ENCODE measurements at places on chromosomes 5 and 9.

GRCh38 chr9:117782931-117783788 is 79.0 kb downstream of the TLR4 start:
- DNase-seq = peak; percentile 50

DNA sequence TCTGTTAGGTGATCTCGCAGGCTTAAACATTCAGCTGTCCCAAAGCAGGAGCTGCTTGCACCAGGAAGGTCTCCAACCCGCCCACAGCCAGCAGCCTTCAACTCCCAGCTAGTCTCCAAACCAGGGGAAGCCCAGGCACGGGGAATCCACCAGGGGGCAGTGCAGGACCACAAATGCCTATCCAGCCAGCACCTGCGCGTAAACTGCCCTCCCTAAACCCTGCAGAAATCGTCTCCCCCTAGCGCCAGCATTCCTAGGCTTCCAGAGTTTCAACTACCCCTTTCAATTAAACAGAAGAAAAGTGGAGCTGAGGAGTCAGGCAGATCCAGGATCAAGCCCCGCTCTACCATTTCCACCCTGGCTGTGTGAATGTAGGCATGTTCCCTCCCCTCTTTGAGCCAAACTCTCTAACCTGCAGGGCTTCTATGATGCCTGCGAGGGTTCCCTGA is 72.0 kb downstream of the HRH2 start:
- DNase-seq = peak; percentile 82

DNA sequence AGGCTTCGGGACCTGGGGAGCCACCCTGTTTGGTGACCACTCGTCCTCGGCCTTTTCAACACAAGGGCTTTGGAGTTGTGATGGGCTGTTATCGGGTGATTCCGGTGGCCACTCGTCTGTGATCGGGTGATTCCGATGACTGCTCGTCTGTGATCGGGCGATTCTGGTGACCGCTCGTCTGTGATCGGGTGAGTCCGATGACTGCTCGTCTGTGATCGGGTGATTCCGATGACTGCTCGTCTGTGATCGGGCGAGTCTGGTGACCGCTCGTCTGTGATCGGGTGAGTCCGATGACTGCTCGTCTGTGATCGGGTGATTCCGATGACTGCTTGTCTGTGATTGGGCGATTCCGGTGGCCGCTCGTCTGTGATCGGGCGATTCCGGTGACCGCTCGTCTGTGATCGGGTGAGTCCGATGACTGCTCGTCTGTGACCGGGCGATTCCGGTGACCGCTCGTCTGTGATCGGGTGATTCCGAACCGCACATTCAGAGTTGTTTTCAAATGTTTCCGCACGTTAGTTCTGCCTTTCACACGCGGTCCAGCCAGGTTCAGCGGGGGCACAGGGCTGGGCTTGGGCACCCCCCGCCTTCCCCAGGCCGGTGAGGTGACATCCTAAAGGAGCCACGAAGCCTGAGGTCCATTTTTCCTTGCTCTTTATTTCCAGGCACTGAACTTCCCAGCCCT is 30.3 kb downstream of the TPPP start:
- no peak for DNase-seq

- DNase-seq = no peak
These were observed 158.0 kb downstream of the TRIO start for GRCh38 chr5:14301186-14301585.

DNA sequence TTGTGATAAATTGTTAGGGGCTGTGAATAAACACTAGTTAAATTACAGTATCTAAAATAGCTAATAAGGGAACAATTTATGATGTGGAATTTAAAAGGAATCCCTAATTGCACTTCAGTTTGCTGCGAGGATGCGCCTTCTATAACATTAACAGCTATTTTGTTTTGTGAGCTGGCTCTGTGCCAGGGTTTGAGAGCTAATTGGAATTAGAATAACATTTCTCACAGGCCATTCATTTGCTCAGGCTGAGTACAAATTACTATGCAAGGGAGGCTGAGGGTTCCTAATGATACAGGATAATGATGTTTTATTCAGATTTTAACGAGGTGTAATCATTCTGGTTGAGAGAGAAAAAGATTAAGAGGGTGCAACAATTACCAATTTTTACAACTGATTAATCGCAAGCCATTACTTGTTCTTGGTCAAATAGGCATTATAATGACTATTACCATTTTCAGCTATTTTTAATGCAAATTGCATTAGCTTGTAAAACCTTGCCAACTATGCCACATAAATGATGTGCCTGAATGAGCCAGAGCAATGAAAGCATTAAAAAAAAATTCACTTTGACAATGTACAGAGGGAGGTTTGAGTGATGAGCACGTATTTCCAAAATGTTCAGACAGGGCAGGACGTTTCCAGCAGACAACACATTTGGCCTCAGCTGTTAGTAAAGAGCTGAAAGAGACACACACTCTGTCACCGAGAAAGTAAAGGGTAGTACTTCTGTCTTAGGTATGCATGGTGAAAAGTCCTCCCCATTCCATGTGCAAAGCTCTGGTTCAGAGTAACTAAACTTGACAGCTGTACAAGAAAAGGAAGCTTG is 576.5 kb downstream of the TLE1 start:
- DNase-seq = no peak

- no peak for DNase-seq
These were observed 62.1 kb downstream of the AOPEP start for GRCh38 chr9:94788570-94789105.

GRCh38 chr5:80754900-80755299 is 100.1 kb upstream of the DHFR start:
- DNase-seq = no peak

DNA sequence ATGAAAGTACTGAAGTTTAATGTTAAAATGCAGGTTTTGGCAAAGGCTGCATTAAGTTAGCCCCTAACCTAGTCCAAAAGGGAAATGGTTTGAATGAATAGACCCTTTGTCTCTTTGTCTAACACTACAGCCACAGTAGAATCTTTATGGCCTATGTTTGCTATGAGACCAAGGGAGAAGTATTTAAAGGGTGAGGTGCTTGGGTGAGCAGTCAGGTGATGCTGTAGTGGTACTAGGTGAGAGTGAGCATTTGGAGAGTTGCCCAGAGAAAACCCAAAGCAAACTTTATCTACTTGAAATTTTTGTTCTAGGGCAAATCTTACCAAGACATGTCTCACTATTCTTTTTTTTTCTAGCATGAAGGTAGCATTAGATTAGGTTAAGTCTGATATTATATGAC is 1961.4 kb upstream of the WWC1 start:
- no peak for DNase-seq

- no peak for DNase-seq
These were observed 1.3 kb downstream of the ARAP3 start for GRCh38 chr5:141680751-141681201.

DNA sequence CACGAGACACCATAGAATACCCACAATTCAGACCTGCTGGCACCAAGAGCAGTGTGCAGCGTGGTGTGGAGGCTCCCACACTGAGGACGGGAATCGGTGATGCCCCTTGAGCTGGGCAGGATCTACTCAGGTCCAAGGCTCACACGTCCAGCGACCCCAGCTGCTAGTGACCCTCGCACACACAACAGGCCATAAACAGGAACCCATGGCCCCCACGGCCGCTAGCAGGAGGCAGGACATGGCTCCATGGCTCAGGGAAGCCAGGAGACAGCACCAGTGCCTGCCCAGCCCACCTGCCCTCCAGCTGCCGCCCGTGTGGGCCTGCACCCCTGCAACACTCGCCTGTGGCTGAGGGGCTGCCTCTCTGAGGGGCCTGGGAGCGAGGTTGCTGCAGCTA is 43.4 kb upstream of the SLC9A3 start:
- DNase-seq = no peak

- no peak for DNase-seq
These were observed 749.2 kb downstream of the TLE4 start for GRCh38 chr9:80320916-80321315.

DNA sequence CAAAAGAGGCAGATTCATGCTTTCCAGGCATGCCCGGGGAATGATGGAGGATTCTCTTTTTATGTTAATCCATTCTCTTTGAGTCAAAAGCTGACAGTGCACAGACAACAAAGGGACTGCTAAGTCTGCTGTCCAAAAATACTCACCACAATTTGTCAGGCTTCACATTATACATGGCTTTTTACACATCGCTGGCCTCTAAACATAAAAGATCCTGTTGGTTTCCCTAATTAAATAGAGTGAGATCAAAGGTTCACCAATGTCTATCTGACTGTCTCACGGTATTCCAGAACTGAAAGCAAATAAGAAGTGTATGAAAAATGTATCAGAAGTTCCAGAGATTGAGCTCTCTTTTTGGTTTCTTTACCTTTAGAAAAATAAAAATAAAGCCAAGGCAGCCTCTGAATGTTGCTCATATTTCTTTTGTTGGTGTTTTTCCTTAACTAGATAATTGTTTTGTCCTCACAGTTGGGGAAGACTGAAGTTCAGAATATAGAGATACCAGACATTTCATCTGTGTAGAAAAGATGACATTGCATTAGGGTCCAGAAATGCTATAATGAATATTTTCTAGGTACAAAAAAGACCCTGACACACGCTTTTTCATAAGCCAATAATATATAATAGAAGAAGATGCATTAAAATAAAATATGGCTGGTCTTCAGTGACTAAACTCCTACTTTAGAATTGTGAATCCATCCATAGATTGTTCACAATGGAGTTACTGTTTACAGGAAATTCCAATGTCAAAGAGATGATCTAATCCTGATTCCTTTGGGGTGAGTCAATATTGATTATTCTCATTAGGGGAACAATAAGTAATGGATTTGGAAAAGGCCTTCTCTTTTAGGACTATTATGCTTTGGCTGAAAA is 688.2 kb upstream of the CDH6 start:
- no peak for DNase-seq

- no peak for DNase-seq
These were observed 26.9 kb downstream of the KLF4 start for GRCh38 chr9:107462691-107463090.

DNA sequence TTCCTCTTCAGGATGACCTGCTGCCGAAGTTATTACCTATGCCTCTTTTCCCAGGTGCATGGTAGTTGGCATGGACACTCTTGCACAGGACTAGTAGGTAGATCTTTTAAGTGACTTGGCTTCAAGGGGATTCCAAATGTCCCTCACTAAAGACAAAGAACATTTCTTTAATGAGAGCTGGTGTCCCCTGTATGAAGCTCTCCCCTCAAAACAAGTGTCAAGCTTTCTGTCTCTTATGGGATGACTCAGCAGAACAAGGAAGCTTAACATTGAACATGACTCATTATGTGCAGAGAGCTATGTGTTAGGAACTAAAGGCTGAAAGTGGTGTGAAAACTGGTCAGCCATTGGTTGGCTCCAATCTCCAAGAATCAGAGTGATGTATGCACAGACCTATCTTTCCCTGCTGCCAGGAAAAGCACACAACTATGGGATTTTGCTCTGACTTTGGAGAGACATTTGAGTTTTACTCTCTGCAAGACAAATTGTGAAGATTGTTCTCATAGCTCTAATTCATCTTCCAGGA is 120.5 kb downstream of the PRDM6 start:
- no peak for DNase-seq

DNA sequence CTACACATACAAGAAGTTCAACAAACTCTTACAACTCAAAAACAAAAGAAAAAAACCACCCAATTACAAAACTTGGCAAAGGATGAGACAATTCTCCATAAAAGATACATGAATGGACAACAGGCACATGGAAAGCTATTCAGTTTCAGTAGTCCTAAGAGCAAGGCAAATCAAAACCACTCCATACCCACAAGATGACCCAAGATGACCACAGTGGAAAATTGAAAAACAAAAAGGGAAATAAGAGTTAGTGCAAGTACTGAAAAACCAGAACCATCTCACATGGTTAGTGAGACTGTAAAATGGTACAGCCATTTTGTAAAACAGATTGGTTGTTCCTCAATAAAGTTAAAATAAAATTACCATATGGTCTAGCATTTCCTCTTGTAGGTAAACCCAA is 287.1 kb upstream of the CDH9 start:
- no peak for DNase-seq

GRCh38 chr5:123387313-123387712 is 35.9 kb downstream of the CEP120 start:
- DNase-seq = no peak

DNA sequence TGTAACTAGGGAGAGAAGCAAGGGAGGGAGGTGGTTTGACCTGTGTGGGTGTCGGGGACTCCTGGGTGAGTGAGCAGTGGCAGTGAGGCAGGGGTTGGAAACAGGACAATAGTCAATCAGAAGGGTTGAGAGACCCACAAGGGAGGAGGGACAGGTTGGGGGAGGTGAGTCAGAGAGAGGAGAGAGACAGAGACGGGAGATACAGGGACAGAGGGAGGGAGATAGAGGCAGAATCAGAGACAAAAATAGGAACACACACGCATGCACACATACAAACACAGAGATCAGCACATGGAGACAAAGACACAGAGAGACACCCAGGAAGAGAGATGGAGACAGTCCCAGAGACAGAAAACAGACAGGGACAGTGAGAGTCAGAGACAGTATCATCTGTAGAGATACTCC is 39.3 kb upstream of the PTGS1 start:
- DNase-seq = no peak

DNA sequence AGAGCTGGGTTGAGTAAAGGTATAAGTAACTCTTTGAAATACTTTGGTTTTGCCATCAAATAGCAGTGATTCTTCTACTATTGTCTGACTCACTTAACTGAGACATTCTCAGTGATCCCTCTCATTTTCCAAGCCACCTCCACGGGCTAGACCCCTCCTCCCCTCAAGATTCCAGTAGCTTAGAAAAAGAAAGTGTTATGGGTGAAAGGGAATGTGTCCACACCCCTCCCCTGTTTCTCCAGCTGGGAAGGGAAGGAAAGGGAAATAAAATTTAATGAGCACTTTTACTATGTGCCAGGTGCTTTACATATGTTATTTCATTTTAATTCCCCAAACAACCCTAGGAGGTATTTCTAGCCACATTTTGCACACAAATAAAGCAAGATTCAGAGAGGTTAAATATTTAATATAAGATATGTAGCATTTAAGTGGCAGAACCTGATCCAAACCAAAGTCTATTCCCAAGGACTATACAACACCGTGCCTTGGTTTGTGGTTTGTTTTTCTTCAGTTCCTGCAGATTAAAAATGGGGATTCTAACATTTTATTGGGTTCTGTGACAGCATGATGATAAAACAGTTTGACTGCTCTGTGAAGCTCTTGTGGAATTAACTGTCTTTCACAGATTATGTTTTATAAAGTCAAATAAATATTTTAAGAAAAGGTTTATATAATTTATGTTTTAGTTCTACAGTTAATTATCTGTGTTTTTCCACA is 135.9 kb downstream of the ZSWIM6 start:
- no peak for DNase-seq

DNA sequence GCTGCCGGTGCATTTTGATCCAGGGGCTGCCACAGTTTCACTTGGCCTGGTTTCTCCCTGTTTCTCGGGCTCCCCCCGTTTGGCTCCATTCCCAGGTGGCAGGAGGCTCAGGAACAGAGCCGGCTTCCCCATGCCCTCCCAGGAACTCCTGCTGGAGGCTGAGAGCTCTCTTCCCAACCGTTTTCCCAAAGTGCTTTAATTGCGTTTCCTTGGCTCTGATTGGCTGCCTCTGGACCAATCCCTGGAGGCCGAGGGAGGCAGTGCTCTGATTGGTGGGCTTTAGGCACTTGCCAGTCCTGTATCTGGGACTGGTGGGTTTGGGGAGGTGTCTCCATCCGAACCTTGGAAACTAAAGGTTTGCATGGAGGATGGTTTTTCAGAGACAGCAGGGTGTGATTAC is 4.9 kb downstream of the TSPAN17 start:
- no peak for DNase-seq

- no peak for DNase-seq
These were observed 39.1 kb upstream of the NOTCH1 start for GRCh38 chr9:136584934-136585333.

Measured in central memory CD4-positive, alpha-beta T cell (primary cell).